ENCODE measurements at places on chromosomes 4 and X. TPM values are rescaled to one million over a fixed set of nuclear protein-coding genes. Genes with fewer than 3 reads are reported as not detected.

Gene CENPVL3
- 3.3 TPM for total RNA-seq

Gene SPIN4
- total RNA-seq, result 23.3 TPM

Gene BRS3
- not detected for total RNA-seq

Gene PRDM8
- total RNA-seq, result not detected

Gene CLDN22
- not detected for total RNA-seq

Gene PPP1R2C
- not detected for total RNA-seq

Gene CCNB3
- total RNA-seq, result 0.35 TPM

Gene DGAT2L6
- not detected for total RNA-seq

Gene CMC4
- 7.2 TPM for total RNA-seq

Gene CCDC149
- 5.0 TPM for total RNA-seq

Gene SSX7
- not detected for total RNA-seq

Gene AVPR2
- total RNA-seq, result not detected

Gene TAF7L
- total RNA-seq, result not detected

Gene PNMA5
- not detected for total RNA-seq

Gene SUPT20HL1
- total RNA-seq, result not detected

Gene F9
- not detected for total RNA-seq

Gene RXFP1
- total RNA-seq, result 0.15 TPM

Gene GATA1
- not detected for total RNA-seq

Gene LRIT3
- total RNA-seq, result 0.09 TPM

Gene ZNF732
- 13.4 TPM for total RNA-seq

Gene GLRA3
- 0.09 TPM for total RNA-seq

Gene RAB9B
- total RNA-seq, result 0.15 TPM

Gene PHOX2B
- total RNA-seq, result not detected
